GM18507 (cell line): ENCODE measurements at places on chromosomes 7 and 10.

- DNase-seq = no peak
Observed at GRCh38 chr7:44854644-44855364, 6.9 kb upstream of the H2AZ2 start.

DNA sequence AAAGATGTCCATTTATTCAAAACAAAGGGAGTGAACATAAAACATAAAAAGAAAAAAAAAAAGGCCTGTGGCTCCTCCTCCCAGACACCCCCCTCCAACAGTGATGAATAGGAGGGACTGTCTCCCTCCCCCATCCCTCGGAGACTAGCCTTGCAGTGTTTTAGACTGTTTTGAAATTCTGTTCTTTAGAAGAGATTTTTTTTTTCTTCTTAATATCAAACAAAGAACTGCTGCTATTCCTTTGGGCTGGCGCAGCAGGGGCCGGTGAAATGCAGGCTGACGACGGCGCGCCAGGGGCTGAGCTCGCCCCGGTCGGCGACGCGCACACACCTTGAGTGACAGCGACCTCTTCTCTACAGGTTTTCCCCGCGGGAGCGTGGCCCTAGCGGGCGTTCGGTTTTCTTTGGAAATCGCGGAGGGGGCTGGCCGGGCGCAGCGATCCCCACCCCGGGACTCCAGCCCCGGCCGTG is at the start of gene LANCL2:
Gene LANCL2 (plus strand): TSS at position 133 of the 470 bp plus-strand sequence. CDS start 689 bp downstream, outside the sequence.
- DNase-seq = no peak

DNA sequence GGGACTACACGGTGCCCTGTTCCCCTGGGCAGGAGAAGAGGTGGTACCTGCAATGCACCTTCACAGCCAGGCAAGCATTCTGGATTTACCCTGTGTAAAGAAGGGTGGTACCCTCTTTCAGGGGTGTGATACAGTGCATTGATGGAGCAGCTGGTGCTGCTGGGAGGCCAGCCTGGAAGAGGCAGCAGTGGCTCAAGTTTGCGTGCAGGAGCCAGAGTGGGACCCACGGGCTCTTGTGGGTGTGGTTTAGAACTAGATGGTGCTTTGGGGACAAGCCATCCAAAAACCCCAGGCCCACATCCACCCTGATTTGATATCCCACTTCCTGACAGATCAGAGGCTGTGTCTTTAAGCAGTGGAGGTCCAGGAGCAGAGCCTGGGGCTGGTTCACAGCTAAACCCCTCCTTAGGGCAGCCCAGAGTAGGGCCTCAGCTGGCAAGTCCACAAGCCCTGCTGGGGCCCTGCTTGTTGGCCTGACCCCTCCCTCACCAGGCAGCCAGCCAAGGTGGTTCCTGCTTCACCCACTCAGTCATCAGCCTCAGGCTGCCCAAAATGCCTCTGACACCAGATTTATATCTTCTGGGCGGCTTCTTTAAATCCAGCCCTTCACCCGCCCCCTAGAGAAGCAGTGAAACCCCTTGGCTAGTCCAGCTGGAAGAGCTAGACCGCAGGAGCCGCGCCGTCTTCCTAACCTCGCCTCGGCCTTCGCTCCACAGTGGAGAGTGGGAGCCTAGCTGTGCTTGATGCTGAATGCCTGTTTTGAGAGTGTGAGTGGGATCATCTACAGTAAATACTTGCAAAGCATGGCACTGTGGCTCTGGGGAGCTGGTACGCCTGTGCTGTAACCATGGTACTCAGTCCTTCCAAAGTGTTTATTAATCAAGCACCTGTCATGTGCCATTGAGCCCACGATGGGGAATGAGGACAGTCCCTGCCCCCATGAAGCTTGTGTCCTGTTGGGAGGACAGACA is 1.4 kb upstream of the ASIC3 start:
- no peak for DNase-seq

DNA sequence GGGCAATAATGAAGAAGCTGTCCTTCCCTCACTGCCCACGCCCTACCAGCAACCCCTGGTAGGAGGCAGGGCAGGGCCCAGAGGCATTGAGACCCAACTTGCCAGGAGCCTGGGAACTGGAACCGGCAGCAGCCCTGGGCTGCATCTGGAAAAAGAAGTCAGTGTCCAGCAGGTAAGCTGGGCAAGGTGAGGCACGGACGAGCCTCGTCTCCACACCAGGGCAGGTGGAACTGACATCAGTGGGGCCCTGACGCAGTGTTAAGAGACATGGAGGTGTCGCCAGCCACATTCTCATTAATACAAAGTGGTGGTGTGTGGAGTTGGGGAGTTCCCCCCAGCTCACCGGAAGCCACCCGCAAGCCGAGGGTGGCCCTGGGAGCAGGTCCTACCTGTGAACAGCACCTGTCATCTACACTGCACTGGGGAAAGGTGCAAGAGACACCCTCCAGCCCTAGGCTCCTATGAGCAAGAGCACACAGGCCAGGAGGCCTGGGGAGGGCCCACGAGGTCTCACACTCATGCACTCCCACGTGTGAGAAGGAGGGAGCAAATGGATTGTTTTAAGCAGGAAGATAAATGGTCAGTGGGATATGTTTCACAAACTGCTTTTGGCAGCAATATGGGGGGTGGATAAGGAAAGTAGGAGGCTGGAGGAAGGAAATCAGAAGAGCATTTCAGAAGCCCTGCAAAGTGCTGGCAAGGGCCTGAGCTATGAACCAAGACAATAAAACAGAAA is 53.6 kb downstream of the COBL start:
- DNase-seq = no peak

- no peak for DNase-seq
Observed at GRCh38 chr7:73809467-73809951, 21.3 kb upstream of the CLDN4 start.

DNA sequence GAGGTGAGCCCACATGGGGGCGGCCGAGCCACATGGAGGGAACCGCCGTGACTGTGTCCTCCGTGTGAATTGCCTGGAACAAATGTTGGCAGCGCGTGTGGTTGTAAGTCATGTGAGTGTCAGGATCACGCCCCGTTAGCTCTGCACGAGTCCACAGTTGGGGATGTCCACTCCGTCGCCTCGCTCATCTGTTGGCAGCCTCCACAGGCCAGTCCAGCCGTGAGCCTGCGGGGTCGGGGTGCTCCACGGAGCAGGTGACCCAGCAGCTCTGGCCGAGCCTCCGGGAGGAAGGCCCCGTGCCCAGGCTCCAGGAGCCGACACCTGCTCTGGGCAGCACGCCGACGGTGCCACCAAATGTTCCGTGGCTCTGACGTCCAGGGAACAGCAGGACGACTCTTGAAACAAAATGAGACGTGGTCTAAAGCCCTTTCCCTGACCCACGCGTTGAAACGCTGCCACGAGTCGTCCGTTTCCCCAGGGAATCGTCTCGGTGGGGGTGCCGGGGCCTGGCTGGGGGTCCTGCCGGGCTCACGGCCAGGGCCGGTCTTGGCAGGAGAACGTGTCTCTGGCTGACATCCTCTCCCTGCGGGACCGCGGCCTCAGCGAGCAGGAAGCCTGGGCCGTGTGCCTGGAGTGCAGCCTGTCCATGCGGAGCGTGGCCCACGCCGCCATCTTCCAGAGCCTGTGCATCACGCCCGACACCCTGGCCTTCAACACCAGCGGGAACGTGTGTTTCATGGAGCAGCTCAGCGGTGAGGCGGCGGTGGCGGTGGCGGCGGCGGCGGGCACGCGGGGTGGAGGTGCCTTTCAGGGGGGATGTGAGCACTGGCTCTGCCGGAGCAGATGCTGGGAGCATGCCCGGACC is 7.0 kb downstream of the KNDC1 start:
- no peak for DNase-seq

DNA sequence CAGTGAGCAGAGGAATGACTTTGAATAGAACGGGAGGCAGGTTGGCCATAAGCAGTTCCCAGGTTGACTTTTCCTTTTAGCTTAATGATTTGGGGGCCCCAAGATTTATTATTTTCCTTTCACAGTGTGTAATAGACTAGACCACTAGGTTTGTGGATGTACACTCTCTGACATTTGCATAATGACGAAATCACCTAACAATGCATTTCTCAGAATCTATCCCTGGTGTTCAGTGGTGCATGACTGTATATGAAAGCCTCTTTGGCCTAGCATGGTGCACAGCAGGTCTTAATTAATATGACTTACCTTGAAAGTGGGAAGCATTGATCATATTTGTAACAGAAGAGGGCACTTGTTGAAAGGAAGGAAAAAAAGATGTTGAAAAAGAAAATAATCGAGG is 761.9 kb downstream of the TYW1 start:
- no peak for DNase-seq
